ENCODE measurements at places on chromosomes 11 and 22.

- no peak for DNase-seq
These were observed 60.2 kb downstream of the PDE2A start for GRCh38 chr11:72613977-72614376.

DNA sequence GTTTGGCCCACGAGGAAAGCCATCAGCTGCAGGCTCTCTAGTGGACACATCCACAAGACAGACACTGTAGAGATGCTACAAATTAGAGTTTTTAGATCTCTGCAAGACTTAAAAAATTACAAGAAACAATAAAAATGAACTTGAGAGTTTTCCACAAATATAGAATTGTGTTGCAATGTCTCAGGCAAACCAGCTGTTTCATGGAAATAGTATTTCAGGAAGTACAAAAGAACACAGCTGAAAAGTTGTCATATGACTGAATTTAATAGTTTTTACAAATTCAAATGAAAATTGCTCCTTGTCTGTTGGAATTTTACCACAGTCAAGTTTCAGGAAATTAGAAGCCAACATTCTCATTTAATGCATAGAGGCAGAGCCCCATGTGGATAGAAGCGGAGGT is 184.5 kb upstream of the PITPNB start:
- DNase-seq = no peak

GRCh38 chr11:91257667-91258066 is 967.0 kb upstream of the FAT3 start:
- no peak for DNase-seq

GRCh38 chr22:35299217-35299672 is 449 bp upstream of the TOM1 start:
- no peak for DNase-seq

GRCh38 chr22:21068681-21069276 is 23.0 kb downstream of the LRRC74B start:
- DNase-seq = no peak

GRCh38 chr11:76210931-76211851 is 4.9 kb upstream of the WNT11 start:
- DNase-seq = no peak

- DNase-seq = no peak
These were observed 27.7 kb downstream of the DDI1 start for GRCh38 chr11:104064034-104064630.

DNA sequence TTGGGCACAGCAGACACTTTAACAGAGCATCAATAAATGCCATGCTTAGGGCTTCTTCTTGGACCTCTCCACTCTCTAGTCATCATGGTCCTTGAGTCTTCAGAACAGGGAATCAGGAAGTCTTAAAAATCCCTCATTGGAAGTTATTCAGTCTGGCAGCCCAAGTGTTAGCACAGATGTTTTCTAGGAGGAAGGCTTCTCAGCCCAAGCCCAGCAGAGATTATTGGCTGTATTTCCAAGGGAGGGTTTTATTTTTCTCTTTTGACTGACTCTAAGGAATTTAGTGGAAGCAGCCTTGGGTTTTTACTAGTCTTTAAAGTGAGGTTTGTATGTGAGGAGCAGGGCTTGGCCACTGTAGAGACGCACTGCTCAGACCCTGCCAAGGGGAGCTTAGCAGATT is 41.9 kb downstream of the CEP164 start:
- DNase-seq = no peak

DNA sequence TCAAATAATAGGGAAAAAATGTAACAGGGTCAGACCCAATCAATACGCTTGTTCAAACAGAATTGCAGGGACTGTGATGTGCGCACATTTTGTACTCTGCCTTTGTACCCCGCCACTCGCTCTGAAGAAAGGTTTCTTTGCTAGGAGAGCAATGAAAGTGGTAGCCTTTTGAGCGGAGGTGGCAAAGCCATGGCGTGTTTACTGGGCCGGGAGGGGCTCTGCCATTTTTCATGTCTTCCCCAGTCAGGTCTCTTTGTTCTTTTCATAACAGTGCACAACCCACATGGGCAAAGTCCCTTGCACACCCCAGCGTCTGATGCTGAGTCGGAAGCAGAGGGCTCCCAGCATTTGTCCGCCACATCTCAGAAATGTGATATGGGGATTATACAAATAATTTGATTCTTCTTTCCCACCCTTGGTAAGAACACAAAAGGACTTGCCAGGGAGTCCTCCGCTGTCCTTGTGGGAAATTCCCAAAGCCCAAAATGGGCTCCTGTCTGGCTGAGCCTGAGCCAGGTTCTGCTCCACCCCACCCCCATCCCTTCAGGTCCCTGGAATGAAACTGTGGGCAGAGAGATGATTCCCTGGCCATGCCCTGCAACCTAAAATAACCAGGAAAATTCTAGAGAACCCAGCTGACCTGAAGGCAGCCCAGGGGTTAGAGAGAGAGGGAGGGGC is 36.6 kb downstream of the C11orf58 start:
- DNase-seq = no peak

- peak; percentile 80 for DNase-seq
These were observed 19.3 kb upstream of the FXYD2 start for GRCh38 chr11:117843666-117844484.

- DNase-seq = peak; percentile 80
These were observed 678 bp upstream of the ZFP91 start for GRCh38 chr11:58578136-58578634.

- DNase-seq = no peak
These were observed 5.1 kb upstream of the PDGFD start for GRCh38 chr11:104169091-104169490.

- no peak for DNase-seq
These were observed 3.9 kb downstream of the ACP2 start for GRCh38 chr11:47244448-47245350.

GRCh38 chr22:23815541-23816155 is 23.2 kb downstream of the DERL3 start:
- DNase-seq = no peak

GRCh38 chr11:70888061-70888460 is 364.3 kb downstream of the SHANK2 start:
- DNase-seq = no peak

- DNase-seq = no peak
These were observed 63.7 kb downstream of the LIF start for GRCh38 chr22:30182815-30183214.

- DNase-seq = no peak
These were observed 44.5 kb upstream of the FGF3 start for GRCh38 chr11:69863544-69864200.

DNA sequence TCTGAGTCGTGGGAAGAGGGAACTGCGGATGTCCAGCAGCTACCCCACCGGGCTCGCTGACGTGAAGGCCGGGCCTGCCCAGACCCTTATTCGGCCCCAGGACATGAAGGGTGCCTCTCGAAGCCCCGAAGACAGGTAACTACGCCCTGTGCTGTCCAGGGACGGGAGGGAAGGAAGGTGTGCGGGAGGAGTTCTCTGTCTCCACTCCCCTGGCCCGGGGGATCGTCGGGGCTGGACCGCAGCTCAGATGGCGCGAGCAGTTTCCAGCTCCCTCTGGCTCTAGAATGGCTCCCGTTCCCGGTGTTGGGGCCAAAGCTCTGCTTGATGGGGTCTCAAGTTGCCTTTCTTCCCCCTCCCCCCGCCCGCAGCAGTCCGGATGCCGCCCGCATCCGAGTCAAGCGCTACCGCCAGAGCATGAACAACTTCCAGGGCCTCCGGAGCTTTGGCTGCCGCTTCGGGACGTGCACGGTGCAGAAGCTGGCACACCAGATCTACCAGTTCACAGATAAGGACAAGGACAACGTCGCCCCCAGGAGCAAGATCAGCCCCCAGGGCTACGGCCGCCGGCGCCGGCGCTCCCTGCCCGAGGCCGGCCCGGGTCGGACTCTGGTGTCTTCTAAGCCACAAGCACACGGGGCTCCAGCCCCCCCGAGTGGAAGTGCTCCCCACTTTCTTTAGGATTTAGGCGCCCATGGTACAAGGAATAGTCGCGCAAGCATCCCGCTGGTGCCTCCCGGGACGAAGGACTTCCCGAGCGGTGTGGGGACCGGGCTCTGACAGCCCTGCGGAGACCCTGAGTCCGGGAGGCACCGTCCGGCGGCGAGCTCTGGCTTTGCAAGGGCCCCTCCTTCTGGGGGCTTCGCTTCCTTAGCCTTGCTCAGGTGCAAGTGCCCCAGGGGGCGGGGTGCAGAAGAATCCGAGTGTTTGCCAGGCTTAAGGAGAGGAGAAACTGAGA is 1.4 kb downstream of the ADM start:
- DNase-seq = no peak

DNA sequence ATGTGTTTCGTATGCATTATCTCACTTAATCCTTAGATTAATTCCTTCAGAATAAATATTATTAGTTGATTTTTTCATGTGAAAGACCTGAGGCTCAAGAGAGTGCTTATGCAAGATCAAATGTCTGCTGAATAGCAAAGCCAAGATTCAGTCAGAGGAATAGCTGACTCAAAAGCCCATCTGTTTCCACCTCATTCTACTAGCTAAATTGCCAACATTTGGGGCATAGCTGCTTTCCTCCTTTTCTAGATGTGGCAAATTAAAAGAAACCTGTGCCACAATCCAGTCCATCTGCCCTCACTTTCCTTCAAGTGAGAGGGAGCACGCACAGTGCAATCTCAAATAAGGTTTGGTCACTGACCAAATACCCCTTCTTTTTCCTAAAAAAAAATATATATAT is 121.1 kb downstream of the PAX6 start:
- DNase-seq = no peak

DNA sequence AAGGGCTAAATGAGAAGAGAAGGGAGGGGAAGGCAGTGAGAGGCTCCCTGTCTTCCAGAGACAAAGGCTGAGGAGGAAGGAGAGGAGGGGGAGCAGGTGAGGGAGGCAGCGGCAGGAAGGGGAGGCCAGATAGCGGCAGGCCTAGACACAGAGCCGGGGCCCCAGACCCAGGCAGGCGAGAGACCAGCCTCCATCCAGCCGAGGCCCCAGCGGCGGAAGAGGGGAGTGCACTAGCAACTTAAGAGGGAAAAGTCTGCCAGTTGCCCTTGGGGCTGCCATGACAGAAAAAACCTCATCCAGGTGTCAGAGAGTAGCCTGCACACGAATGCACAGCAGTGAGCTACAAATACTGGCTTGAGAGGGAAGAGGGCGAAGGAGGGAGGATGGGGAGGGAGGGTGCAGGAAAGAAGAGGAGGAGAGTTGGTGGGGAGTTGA is 46.7 kb downstream of the IGLL1 start:
- no peak for DNase-seq

- no peak for DNase-seq
These were observed 9.2 kb downstream of the TP53I11 start for GRCh38 chr11:44941259-44942021.

GRCh38 chr11:33867996-33868646 is 23.8 kb downstream of the LMO2 start:
- DNase-seq = no peak

DNA sequence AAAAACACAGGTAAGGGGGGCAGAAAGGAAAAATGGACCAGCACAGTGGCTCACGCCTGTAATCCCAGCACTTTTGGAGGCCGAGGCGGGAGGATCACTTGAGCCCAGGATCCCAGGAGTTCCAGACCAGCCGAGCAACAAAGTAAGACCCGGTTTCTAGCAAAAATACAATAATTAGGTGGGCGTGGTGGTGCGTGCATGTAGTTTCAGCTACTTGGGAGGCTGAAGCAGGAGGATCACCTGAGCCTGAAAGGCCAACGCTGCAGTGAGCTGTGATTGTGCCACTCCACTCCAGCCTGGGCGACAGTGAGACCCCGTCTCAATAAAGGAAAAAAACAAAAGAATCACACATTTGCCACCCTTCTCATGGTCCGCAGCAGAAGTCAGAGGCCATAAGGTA is 519.4 kb downstream of the BRD1 start:
- DNase-seq = no peak

DNA sequence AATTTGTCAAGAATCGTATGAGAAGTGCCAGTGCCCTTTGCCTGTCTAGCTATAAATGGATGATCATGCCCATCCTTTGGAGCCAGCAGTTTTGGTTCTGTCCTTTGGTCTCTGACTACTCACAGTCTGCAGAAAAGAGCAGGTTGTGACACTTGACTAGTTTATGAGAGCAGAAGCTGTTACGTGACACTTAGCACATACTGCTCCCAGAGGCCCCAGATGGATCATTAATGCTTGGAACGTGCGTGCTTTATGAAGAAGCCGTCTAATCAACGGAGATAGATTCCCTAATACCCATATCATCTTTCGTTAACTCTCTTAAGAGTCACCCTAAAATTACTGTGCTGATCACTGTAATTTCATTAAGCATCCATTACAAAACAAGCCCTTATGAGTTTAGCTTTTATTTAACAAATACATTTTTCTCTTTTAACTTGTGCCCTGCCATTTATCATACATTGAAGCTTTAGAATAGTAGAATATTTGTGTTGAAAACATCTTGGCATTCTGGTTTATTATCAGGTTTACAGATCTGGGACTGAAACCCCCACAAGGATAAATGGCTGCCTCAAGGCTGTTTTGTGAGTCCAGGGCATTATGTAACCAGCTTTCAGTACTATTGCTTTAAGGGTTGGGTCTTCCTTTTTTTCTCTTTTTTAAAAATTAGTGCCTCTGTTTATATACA is 47.0 kb upstream of the ADORA2A start:
- DNase-seq = no peak

- DNase-seq = no peak
These were observed 4.2 kb downstream of the TST start for GRCh38 chr22:37014835-37015586.

GRCh38 chr11:2444821-2445745 is at the start of gene KCNQ1:
Gene KCNQ1 (plus strand): TSS chr11:2445008. CDS start chr11:2445099, 91 bp downstream.
- DNase-seq = no peak

DNA sequence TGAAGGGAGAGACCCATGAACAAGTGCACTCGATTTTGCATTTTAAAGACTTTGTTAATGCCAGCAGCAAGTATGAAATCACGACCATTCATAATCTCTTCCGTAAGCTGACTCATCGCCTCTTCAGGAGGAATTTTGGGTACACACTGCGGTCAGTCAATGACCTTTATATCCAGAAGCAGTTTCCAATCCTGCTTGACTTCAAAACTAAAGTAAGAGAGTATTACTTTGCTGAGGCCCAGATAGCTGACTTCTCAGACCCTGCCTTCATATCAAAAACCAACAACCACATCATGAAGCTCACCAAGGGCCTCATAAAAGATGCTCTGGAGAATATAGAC is 5.9 kb downstream of the SERPIND1 start:
- DNase-seq = no peak

- DNase-seq = no peak
These were observed 84.1 kb downstream of the NXPE2 start for GRCh38 chr11:114762408-114762807.

GRCh38 chr22:36339171-36340065 is 48.3 kb downstream of the MYH9 start:
- DNase-seq = no peak

- DNase-seq = no peak
These were observed 32.8 kb downstream of the KCNC1 start for GRCh38 chr11:17767301-17767885.

DNA sequence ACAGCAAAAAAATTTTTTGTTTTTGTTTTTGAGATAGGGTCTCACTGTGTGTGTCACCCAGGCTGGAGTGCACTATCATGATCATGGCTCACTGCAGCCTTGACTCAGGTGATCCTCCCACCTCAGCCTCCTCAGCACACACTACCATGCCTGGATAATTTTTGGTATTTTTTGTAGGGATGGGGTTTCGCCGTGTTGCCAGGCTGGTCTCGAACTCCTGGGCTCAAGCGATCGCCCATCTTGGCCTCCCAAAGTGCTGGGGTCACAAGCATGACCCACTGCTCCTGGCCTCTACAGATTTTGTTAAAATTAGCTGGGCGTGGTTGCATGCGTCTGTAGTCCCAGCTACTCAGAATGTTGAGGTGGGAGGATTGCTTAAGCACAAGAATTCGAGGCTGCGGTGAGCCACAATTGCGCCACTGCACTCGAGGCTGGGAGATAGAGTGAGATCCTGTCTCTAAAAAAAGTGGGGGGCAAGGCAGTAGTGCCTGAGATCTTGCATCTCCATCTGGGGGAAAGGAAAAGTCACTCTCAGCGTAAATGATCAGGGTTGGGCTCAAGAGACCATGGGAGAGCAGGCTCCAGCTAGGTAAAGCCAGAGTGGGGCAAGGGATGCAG is 10.6 kb upstream of the DGKZ start:
- DNase-seq = no peak
